ENCODE measurements at places on chromosomes 1 and 21.

- no peak for DNase-seq
Measured at GRCh38 chr1:2466958-2467554, 9.0 kb upstream of the PLCH2 start.

- no peak for DNase-seq
Measured at GRCh38 chr1:68449901-68450300, at the start of gene RPE65. RPE65 (minus strand) TSS chr1:68449954; CDS start chr1:68449905, 49 bp downstream.

DNA sequence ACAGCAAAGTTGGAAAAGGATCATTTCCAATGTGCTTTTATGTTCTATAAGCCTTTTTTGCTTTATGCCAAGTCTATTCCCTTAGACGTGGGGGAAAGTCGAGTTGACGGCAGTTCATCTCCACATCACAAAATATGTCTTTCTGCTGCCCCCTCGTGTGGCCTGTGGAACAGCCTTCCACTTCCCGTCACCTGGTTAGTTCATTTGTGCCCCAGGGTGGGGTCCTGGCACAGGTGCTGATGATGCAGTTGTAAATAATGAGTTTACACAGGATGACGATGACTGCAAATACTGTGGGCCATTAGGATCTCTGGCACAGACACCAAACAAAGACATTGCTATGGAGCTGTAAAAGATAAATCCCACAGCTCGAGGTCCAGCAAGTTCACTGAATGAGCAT is 10.0 kb upstream of the OTUD3 start:
- DNase-seq, result no peak

DNA sequence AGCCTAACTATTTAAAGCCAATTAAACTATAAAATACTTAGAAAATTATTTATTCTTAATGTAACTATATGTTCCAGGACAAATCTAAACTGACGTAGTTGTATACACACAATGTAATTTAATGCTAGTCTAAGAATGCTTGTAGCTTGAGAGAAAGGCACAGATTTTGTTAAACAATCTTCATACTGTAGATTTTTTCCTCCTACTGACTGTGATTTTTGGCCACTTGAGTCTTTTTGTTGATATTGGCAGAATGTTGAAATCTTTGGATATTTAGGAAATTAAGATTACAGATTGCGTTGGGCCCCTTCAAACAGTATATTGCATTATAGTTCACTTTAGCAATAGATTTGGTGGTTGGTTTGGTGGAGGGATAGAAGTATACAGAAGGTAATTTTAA is 40.5 kb downstream of the ATF3 start:
- no peak for DNase-seq

GRCh38 chr1:31755850-31756492 is 8.2 kb downstream of the ADGRB2 start:
- DNase-seq, result no peak

DNA sequence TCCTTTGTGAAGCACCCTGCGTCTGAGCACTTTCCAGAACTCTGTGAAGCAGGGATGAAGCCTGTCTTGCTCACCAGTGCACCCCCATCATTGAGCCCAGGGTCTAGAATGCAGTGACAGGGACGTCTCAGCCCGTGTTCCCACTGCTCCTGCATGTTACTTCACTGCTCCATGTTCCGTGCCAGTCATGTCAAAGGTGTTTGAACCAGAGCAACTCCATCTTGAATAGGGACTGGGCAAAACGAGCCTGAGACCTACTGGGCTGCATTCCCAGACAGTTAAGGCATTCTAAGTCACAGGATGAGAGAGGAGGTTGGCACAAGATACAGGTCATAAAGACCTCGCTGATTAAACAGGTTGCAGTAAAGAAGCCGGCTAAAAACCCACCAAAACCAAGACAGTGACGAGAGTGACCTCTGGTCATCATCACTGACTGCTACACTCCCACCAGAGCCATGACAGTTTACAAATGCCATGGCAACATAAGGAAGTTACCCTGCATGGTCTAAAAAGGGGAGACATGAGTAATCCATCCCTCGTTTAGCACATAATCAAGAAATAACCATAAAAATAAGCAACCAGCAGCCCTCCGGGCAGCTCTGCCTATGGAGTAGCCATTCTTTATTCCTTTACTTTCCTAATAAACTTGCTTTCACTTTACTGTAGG is 63.2 kb downstream of the SDC3 start:
- no peak for DNase-seq

DNA sequence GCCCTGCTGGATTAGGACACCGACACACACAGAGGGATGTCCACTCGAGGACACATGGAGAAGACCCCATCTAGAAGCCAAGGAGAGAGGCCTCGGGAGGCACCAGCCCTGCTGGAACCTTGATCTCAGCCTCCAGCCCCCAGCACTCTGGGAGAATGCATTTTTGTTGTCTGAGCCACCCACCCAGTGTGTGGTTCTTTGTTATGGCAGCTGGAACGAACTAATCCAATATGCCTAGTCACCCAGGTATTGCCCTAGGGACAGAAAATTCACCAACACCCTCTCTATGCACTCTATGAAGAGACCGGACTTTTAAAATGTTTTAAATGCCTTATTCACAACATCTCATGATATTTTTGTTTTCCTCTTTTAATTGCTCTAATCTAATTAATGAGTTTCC is 117.4 kb downstream of the CRYAA start:
- no peak for DNase-seq

DNA sequence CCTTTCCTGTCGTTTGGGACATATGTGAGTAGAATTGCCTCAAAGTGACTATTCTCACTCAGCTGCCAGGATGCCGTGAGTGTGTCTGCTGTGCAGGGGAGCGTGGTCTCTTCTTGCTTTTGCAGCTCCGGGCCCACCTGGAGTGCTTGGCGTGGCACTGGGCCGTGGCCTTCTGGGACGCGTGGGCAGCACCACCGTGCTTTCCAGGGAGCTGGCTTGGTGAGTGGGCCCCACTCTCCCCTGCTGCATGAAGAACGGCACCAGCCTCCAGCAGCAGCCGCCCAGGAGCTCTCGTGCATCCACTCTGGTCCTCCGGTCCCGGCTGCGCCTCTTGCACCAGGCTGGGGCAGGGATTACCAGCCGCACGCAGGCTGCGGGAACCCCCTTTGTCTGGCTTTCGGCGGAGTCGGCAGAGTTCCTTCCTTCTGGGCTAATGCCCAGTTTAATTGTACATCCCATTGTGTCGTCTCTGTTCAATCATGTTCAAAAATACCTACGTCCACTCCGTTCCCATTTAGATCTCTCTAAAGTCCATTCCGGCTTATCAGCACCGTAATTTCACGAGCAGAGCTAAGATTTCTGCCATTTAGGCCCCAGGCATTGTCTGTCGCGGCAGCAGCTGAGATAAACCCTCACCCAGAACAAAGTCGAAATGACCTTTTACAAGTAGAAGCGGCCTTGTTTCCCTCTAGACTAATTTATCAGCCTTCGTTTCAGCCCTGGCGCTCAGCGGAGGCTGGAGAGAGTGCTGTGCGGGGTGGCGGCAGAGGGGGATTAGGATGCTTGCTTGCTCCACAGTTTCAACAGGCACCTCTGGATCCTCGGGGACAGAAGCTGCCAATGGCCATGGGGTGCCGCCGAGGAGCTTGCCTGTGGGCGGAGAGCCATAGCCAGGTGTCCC is 129.6 kb downstream of the PRDM16 start:
- no peak for DNase-seq

DNA sequence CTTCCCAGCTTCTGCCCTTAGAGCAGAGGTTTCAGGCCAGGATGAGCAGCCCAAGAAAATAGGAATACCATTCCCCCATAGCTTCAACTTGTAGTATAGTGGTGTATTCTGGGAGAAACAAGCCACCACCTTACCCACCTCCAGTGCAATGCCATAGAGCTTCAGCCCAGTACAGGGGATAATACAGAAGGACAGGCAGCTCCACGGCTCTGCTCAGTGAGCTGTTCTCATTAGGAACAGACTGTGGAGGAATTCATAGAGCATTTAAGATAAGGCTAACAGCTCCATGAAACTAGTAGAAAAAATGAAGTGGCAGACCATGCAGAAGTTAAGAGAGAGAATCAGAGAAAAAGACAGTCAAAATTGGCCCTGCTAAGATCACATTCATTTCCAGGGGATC is 294.7 kb upstream of the POGK start:
- DNase-seq, result no peak

All from activated CD4-positive, CD25-positive, alpha-beta regulatory T cell (primary cell).